Type B pancreatic cell (in vitro differentiated cells): ENCODE measurements at places on chromosomes 7 and 10.

DNA sequence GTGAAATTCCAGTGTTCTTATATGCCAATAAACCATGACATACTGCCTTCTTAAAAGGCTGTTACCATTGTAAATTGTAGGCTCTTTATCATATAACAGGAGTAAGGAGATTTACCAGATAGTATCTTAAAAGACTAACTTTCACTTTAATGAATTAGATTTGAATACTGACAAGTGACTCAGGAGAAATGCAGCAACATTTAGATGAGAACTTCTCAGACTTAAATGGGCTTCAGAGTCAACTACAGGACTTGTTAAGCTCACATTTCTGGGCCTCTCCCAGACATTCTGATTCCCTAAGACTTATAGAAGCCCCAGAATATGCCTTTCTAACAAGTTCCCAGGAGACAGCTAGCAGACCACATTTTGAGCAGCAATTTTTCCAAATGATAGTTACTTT lies 466.3 kb downstream of the ARL4A start:
- DNase-seq: no peak
- no peaks in the 10 kb centered on the region for H3K27me3 ChIP-seq
- peaks cover 13% of the 10 kb centered on the region for H3K4me1 ChIP-seq
- peak overlapping the region; percentile 40 for H3K27ac ChIP-seq
- no peaks in the 10 kb centered on the region for H3K36me3 ChIP-seq
- peak overlapping the region; percentile 7 for H3K4me3 ChIP-seq

GRCh38 chr7:40611095-40611871 lies 476.5 kb downstream of the SUGCT start:
- no peaks in the 10 kb centered on the region for H3K4me1 ChIP-seq
- H3K4me3 ChIP-seq: no peak overlapping the region
- no peaks in the 10 kb centered on the region for H3K36me3 ChIP-seq
- H3K27me3 ChIP-seq: no peaks in the 10 kb centered on the region
- H3K27ac ChIP-seq: no peak overlapping the region

DNA sequence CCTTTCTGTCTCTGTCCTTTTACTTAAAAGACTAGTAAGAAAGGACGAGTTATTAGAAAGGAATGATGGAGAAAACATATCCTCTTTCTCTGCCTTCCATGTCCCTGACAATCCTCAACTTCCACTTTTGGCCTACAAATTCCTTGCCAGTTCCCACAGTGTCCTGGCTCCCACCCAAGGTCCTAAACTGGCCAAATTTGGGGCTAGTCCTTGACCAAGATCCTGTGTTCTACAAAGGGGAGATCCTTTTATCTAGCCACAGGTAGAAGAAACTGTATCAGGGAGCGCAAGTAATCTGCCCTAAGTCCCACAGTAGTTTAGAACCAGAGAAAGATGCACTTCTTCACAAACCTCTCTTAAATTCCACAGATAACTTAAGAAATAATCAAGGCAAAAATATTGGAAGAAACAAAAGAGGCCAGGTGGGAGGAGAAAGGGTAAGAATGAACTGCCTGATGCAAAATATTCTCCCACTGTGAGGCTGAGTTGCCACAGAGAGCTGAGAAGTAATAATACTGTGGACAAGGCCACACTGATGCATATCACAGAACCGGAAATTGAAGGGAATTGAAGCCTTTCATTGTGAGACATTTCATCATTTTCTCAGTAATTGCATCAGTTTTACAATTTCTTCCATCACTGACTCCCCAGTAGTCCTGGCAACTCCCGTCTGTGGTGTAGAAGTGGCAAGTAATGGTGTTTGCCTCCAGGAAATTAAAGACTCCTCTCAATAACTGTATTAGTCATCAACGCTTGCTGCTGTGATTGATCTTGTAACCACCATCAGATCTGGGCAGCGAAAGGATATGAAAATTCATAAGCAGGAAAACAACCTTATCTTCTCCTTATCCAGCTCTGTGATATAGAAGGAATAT lies 47.2 kb downstream of the DNAJC12 start:
- peaks cover 4% of the 10 kb centered on the region for H3K27me3 ChIP-seq
- no peak for DNase-seq
- no peak overlapping the region for H3K27ac ChIP-seq
- H3K36me3 ChIP-seq: no peaks in the 10 kb centered on the region
- peaks cover 5% of the 10 kb centered on the region for H3K4me1 ChIP-seq
- no peak overlapping the region for H3K4me3 ChIP-seq

- peak within 1 kb of the TSS; percentile 97 for H3K27ac ChIP-seq
- H3K27me3 ChIP-seq: no peaks in the 10 kb centered on the region
- peak; percentile 89 for DNase-seq
Observed at GRCh38 chr10:96831867-96832720, at the start of gene LCOR. Gene LCOR, plus strand, starts transcription at chr10:96832298. Its CDS starts 116,760 bp downstream, at chr10:96949058.

DNA sequence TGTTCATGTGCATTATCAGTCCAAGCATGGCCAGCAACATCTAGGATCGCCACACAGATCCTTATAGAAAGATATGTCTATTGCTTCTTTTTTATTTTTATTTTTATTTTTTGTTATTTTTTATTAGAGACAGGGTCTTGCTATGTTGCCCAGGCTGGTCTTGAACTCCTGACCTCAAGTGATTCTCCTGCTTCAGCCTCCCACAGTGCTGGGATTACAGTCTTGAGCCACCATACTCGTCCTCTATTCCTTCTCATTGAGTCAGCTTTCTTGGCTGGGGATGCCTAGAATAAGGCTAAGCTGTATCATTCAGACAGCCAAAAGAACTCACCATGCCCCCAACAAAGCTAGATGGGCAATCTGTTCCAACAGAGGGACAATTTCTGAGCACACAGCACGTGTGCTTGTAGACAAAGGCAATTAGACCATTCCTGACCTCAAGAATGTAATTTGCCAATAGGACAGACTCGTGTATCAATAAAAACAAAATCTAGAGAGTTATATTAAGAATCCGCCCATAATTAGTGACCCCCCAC lies 264.0 kb upstream of the NEBL start:
- no peak overlapping the region for H3K4me3 ChIP-seq
- no peaks in the 10 kb centered on the region for H3K27me3 ChIP-seq
- peaks cover 3% of the 10 kb centered on the region for H3K36me3 ChIP-seq
- H3K4me1 ChIP-seq: peaks cover 16% of the 10 kb centered on the region
- H3K27ac ChIP-seq: no peak overlapping the region

- DNase-seq: no peak
- H3K27me3 ChIP-seq: no peaks in the 10 kb centered on the region
- no peaks in the 10 kb centered on the region for H3K36me3 ChIP-seq
- no peak overlapping the region for H3K27ac ChIP-seq
- no peaks in the 10 kb centered on the region for H3K4me1 ChIP-seq
- H3K4me3 ChIP-seq: no peak overlapping the region
Observed at GRCh38 chr10:81680359-81680758, 194.6 kb upstream of the NRG3 start.

DNA sequence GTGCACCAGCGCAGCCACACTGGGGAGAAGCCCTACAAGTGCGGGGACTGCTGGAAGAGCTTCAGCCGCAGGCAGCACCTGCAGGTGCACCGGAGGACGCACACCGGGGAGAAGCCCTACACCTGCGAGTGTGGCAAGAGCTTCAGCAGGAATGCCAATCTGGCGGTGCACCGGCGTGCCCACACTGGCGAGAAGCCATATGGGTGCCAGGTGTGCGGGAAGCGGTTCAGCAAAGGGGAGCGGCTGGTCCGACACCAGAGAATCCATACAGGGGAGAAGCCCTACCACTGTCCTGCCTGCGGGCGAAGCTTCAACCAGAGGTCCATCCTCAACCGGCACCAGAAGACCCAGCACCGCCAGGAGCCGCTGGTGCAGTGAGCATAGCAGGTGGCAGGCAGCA lies 12.9 kb downstream of the ZSCAN25 start:
- DNase-seq: no peak
- H3K4me3 ChIP-seq: no peak overlapping the region
- H3K4me1 ChIP-seq: peaks cover 6% of the 10 kb centered on the region
- no peak overlapping the region for H3K27ac ChIP-seq

DNA sequence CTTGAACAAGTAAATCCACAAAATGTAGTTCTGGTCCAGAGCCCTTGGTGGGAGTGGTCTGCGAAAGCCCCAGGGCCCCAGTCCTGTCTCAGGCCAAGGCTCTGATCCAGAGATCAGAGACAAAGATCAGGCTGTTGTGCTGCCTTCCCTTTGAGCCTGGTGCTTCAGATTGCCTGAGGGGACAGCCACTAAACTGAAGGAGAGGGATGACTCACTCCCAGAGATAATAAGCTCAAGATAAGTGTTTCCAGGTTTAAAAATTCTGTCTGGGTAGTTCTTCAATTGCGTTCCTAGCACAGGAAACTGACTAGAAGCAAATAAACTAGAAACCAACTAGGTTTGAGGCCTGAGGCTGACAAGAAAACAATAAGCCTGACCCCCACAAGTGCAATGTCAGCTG lies 190.2 kb downstream of the RAMP3 start:
- peaks cover 7% of the 10 kb centered on the region for H3K27me3 ChIP-seq
- H3K4me3 ChIP-seq: peak overlapping the region; percentile 4
- H3K36me3 ChIP-seq: no peaks in the 10 kb centered on the region
- DNase-seq: no peak
- H3K4me1 ChIP-seq: peaks cover 20% of the 10 kb centered on the region

DNA sequence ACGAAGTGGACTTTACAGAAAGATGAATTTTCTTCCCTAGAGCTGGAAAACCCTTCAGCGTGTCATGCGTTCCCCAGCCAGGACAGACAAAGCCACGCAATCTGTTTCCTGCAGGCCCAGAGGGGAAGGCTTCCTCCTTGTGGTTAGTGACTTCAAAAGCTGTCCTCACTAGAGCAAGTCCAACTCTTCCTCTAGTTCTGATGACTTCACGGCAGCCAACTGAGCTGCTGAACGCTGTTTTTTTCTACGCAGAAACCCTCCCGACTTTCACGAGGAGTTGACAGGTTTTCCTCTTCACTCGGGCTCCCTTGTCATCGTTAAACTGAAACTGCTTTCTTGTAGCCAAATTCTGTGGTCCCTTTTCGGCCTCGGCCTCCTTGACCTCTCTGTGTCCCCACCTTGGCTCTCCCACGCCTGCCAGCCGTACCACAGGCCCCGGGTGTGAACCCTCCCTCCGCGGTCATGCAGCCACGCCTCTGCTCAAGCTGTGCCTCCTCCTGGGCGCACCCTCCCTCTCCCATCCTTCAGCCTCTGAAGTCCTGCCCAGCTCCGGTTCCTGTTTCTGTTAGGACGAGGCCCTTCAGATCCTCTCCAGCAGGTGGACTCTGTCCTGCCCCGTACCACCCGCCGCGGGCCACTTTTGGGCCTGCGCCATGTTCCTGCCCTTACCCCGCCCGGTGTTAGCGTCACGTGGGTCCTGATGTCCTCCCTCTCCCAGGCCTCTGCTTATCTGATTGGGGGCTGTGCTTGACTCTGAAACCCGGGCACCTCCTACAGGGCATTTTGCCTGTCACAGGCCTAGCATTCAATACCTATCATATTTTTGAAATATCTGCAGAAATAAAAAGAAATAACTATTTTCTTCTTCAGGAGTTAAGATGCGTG lies 39.3 kb downstream of the CUX1 start:
- H3K4me1 ChIP-seq: peaks cover 54% of the 10 kb centered on the region
- no peaks in the 10 kb centered on the region for H3K27me3 ChIP-seq
- H3K36me3 ChIP-seq: peaks cover 3% of the 10 kb centered on the region
- DNase-seq: no peak

GRCh38 chr7:37128327-37129034 lies 320.2 kb downstream of the ELMO1 start:
- H3K27me3 ChIP-seq: no peaks in the 10 kb centered on the region
- H3K27ac ChIP-seq: no peak overlapping the region

DNA sequence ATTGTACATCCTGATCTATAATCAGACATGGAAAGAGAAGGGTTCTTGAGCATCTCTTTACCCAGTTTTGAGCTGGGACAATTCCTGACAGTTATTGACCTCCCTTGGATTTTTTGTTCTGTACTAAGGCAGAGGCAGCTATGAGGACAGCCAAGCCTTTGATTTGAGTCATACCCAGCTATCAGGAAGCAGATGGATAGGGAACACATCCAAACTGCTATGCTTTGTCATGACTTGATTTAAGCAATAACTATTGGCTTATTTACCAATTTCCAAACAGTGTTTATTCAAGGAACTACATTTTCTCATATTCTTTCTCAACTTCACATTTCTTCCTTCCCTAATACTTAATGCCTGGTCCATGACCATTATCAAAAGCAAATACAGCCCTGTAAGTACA lies 396.4 kb upstream of the STEAP1 start:
- no peak overlapping the region for H3K27ac ChIP-seq
- no peaks in the 10 kb centered on the region for H3K4me1 ChIP-seq
- no peaks in the 10 kb centered on the region for H3K36me3 ChIP-seq
- DNase-seq: no peak
- H3K4me3 ChIP-seq: no peak overlapping the region
